ENCODE measurements at places on chromosomes 12 and 14. TPM values are rescaled to one million over a fixed set of nuclear protein-coding genes. Genes with fewer than 3 reads are reported as not detected.

The TAOK3 gene
- total RNA-seq: 41.7 TPM

The GALNT8 gene
- not detected for total RNA-seq

The ANG gene
- total RNA-seq: 4.6 TPM

The TIGAR gene
- total RNA-seq: 4.8 TPM

The RPGRIP1 gene
- not detected for total RNA-seq

The TOMM20L gene
- not detected for total RNA-seq

The ADAMTS20 gene
- total RNA-seq: not detected

The GLT8D2 gene
- total RNA-seq: 33.9 TPM

The SLCO1C1 gene
- total RNA-seq: 1.3 TPM

The AVPR1A gene
- total RNA-seq: 11.6 TPM

The DBX2 gene
- total RNA-seq: 3.0 TPM

The ACSS3 gene
- 34.4 TPM for total RNA-seq

The MAP1LC3B2 gene
- total RNA-seq: not detected

The GYS2 gene
- total RNA-seq: not detected

The ERBB3 gene
- total RNA-seq: 14.7 TPM

The STON2 gene
- 202 TPM for total RNA-seq

The GLT1D1 gene
- 2.6 TPM for total RNA-seq

The BCL7A gene
- total RNA-seq: 27.2 TPM

The TTC5 gene
- total RNA-seq: 44.2 TPM

The FNTB gene
- total RNA-seq: 7.8 TPM

The CMA1 gene
- not detected for total RNA-seq

The SELPLG gene
- total RNA-seq: 2.7 TPM

The SAMD15 gene
- 6.1 TPM for total RNA-seq

The CD163 gene
- total RNA-seq: 46.0 TPM

The CARMIL3 gene
- 0.63 TPM for total RNA-seq

The TAS2R10 gene
- 2.8 TPM for total RNA-seq

Measured in thyroid gland (tissue), 4 donors.